Mucosa of gallbladder (tissue), 1 donor: ENCODE measurements at places on chromosomes 7 and 10.

DNA sequence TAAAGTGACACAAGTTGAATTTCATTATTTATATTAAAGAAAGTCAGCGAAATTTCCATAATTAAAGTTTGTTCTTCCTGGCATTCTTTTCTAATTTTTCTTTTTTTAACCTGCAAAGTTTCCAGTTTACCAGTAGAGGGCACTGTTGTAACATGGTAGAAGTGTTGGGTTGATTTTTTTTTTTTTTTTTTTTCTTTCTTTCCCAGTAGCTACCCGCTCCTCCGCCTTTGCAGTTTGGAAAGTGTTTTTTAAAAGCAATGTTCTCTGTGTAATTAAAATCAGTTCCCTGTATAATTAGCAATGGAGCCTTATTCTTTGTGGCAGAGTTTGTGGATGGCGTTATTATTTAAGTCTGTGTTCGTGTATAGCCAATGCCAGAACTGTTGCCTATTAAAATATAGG lies 53.7 kb downstream of the TAF3 start:
- DNase-seq = no peak

DNA sequence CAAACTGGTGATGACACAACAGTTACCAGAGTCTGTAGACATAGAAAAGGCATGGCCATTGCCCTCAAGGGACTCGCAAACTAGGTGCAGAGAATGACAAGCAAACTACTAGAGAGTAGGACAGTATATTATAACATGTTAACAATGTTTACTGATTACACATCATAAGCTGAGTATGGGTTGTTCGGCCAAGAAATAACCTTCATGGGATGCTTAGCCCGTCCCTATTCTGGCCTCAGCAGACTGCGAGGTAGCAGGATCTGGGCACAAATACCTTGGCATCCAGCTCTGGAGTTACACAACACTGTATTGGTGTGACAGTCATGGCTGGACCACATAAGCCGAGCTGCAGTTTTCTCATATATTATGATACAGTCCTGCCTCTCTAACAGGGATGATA lies 51.4 kb downstream of the ABCB4 start:
- no peak for DNase-seq

DNA sequence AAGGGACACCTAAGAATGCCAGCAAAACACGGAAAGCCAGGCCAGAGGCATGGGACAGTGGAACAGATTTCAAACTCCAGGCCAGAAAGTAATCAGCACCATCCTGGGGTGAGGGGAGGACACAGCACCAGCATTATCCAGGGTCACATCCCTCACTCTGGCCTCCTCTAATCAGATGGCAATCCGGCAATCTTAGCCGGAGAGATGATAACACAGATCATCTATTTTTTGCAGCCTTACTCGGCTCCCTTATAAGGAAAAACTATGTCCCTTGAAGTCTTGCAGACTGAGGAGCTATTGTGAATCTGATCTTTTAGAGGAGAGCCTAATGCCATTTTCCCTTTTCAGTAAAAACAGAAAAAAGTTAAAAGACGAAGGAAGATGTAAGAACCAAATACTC lies 16.5 kb downstream of the TRIL start:
- DNase-seq = no peak

GRCh38 chr10:124532106-124532641 lies 70.6 kb downstream of the LHPP start:
- no peak for DNase-seq

GRCh38 chr10:73995035-73995358 lies 2.9 kb upstream of the VCL start:
- DNase-seq = no peak

- no peak for DNase-seq
Measured at GRCh38 chr10:127472976-127473375, 76.1 kb upstream of the NPS start.

- DNase-seq = no peak
Measured at GRCh38 chr7:43248553-43248952, 136.1 kb downstream of the HECW1 start.

DNA sequence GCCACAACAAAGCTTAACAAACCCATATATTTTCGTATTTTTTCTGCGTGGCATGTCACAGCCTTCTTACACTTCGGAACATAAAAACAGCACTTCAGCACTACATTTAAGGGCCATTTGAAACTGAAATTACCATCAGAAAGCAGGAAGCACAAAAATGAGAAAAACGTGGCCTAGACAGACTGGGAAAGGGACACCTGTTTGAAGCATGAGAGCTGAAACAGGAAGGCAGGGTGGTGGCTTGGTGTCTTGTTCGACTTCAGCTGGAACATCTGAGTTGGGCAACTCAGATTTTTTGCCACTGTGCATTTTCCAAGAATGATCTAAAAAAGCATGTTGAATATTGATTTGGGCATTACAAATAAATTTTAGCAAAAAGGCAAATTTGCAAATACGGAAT lies 243.2 kb downstream of the ELMO1 start:
- DNase-seq = no peak

DNA sequence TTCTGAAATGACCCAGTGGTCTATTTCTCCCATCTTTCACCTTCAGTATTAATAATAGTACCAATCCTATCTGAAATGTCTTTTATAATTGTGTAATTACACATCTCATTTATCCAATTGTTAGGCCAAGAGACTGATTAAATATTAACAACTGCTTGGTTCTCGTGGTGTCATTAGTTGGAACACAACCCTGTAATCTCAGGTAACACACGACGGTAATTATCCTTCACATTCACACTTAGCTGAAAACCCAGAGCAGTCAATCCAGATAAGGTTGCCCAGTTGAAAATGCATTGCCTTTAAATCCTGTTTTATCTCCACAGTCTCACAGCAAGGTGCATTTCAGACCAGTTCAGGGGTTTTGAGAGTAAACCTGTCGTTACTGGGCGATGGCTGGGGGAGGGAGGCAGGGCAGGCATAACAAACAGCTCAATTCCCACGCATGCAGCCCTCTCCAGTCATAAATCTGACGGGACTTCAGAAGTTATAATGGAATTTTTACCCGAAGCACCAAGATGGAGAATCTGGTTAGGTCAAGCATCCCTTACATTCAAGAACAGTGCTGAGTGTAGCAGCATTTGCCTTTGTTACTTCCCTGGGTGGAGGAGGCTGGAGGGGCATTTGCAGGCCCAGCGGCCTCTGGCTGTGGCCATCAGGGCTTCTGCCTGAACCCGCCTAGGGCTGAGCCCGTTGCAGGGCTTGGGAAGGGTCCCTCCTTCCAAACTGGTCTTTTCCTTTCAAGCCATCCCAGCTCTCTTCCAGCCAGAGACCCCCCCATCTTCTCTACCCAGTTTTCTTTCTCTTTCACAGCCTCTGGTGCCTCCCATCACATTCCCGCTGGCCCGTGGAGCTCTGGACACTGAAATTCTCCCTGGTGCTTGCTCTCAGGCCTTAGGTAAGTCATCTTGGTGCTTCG lies 201.0 kb upstream of the LYZL2 start:
- DNase-seq = no peak

DNA sequence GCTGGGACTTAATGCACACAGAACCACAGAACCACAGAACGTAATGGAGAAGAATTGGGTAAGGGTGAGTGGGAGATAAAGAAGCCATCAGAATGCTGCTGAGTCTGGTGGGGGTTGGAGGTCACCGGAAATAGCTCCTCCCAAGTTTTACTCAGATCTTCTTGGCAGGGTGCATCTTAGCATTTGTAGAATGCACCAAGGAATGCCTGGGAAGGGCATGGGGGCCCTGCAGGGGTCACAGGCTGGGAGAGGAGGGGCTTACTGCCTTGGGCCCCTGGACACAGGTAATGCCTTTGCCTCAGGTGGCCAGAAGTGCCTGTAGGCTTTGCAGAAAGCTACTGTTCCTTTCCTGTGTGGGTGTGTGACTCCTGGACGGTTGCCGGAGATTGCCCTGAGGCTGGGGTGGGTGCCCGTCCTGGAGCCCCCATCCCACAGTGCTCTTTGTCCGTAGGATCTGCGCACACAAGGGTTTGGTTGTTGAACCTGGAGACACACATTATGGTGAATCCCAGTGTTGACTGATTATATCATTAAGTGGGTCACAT lies 55.1 kb downstream of the MGMT start:
- DNase-seq = no peak

DNA sequence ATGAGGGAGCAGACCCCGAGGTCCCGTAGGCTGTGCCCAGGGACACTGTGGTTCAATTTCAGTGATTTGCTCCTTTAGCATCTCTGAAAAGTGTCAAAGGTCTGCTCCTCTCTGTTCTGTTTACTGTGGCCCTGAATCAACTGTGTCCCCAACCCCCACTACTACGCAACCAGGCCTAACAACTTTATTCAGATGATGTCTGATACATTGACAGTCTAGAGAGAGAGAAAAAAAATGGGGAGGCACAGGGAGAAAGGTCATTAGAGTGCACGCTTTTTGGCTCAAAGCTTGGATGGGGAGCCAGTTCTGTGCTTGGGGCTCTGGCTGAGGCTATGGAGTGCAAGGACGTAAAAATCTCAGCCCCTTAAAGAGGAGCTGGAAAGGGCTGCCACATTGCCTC lies 77.9 kb downstream of the FAM107B start:
- DNase-seq = no peak

DNA sequence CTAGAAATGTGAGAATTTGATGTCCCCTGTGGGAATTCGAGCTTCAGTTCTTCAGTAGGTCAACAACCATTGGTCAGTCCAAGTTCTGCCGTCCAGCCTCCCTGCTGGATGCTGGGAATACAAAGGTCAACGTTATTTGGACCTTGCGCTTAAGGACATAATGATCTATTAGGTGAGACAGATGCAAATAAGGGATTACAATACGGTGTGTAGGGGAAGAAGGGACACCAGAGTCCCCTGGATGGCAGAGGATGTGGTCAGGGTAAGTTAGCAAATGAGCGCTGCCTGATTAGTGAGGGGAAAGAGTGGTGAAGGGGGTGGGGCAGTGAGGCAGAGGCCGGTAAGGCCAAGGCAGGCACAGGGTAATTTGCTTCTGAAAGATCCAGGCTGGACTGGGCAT lies 16.2 kb downstream of the CCNY start:
- no peak for DNase-seq

DNA sequence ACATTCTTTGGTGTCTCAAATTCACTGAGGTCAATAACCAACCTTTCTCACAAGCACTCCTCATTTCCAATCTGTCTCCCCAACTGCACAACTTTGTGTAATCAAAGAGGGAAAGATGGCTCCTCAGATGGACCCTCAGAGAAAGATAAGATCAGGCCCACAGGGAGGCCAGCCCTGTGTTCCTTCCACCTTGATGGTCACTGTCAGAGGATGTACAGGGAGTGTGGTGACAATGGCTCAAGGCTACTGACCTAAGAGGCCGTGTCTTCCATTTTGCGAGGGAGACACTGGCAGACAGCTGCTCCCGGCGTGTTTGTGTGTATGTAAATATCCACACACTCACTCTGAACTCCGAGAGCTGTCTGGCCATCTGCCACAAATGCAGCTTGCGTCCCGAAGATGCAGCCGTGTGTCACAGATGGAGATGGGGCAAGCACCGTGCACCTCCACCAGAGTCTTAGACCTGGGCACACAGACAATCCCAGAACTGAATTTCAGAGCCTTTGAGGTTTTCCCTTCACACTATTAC lies 712.1 kb upstream of the NRP1 start:
- no peak for DNase-seq

DNA sequence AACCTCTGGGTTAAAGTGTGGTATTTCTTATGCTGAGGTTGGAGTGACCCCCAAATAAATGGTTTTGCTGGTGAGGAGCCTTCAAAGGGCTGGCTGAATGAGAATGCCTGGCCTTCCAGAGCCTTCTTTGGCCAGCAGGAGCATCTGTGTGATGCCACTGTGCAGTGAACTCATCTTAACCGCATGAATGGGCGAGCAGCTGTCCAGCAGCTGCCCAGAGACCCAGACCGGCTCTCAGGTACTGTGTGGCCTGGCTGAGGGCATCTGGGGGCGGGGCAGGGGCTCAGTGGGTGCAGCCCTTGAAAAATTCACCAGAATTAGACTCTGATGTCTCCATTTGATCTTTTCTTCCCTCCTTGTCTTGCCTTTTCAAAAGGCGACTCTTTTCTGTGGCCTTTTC lies 59.0 kb downstream of the SYPL1 start:
- DNase-seq = no peak

DNA sequence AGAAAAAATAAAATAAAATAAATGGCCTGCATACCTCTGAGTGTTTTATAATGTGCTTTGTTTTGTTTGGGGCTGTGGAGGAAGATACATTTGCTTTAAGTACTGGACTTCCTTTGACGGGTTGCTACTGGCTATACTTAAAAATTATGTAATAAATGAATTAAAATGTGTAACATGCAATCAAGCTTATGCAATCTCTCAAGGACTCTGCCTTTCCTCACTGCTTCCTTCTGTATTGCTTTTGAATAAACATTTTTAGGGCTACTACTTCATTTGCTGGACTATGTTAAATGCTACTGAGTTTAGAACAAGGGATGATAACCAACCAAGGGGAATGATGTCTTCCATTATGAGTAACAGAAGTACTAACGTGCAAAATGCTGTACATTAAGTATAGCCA lies 91.6 kb downstream of the ETV1 start:
- no peak for DNase-seq

- DNase-seq = no peak
Measured at GRCh38 chr7:19665399-19666008, 43.3 kb downstream of the POLR1F start.

DNA sequence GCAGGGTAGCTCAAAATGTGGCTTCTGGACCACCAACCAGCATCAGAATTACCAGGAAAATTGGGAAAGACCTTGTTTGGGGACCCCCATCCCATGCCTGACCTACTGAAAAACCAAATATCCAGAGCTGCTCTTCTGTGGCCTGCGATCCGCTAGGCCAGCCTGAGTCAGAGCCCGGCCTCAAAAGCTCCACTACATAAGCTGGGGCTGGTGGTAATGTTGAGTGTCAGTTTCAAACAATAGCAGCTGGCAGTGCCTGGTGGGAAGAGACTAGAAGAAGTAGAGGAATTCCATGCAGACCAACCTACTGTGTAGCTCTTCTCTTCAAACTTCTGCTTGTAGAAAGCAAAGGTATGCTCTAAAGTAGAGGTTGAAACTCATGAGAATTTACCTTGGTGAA lies 52.0 kb downstream of the KLRG2 start:
- no peak for DNase-seq

DNA sequence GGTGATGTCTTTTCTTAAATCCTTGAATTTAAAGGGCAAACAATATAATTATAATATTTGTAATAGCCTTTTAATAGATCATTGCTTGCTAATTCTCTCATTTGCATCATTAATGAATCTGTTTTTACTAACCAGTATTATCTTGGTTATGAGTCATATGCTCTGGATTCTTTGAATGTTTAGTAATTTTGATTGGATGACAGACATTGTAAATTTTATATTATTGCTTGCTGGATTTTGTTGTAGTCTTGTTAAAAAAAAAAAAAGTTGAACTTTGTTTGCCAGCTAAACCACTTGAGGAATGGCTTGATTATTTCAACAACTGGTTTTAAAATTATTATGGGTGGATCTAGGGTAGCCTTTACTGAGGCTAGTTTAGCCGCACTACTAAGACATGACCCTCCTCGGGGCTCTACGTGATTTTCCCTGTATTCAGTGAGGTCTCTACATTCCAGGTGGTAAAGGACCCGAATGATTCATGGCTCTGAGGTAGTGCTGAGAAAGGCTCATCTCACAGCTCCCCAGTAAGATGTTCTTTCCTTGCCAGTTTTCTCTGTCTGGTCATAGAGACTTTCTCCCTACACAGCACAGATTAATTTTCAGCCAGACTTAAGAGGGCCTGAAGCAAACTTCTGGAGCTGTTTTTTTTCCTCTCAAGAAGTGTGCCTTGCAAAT lies 8.5 kb downstream of the C10orf90 start:
- no peak for DNase-seq
